ENCODE measurements at places on chromosomes 7 and 10. TPM values are rescaled to one million over a fixed set of nuclear protein-coding genes. Genes with fewer than 3 reads are reported as not detected.

DNA sequence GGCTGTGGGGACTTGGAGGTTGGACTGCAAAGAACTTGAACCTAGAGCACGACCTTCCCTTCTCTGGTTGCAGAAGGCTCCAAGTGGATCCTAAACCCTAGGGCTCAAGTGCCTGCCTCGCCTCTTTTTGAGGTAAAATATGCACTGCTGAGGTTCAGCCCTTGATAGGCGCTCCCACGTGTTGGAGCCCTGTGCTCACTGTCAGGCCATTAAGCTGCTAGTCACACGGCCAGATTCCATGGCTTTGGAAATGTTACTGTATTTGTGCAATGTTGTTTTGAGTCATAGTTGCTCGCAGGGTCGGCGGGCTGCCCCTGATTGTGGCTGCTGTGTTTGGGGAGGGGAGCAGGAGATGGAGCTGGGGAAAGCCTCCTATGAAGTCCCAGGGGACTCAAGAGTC, 39.8 kb upstream of the PCBD1 start:
- DNase-seq = peak; percentile 8
- H3K27ac ChIP-seq = no peak overlapping the region
- H3K4me3 ChIP-seq = no peak overlapping the region
- peaks cover 9% of the 10 kb centered on the region for H3K27me3 ChIP-seq
- peaks cover 25% of the 10 kb centered on the region for H3K4me1 ChIP-seq
- no peaks in the 10 kb centered on the region for H3K36me3 ChIP-seq

- H3K27ac ChIP-seq = no peak overlapping the region
- no peak overlapping the region for H3K4me3 ChIP-seq
- no peaks in the 10 kb centered on the region for H3K27me3 ChIP-seq
- no peaks in the 10 kb centered on the region for H3K4me1 ChIP-seq
Measured at GRCh38 chr7:142997456-142997989, 29.4 kb downstream of the OR9A2 start.

- H3K4me1 ChIP-seq = peaks cover 15% of the 10 kb centered on the region
- DNase-seq = no peak
- H3K27me3 ChIP-seq = no peaks in the 10 kb centered on the region
- H3K27ac ChIP-seq = no peak overlapping the region
Measured at GRCh38 chr10:194281-194680, 59.0 kb downstream of the ZMYND11 start.

- no peak overlapping the region for H3K4me3 ChIP-seq
- no peaks in the 10 kb centered on the region for H3K36me3 ChIP-seq
- H3K27ac ChIP-seq = no peak overlapping the region
- peaks cover 11% of the 10 kb centered on the region for H3K27me3 ChIP-seq
- no peak for DNase-seq
Measured at GRCh38 chr10:124026589-124026939, 66.8 kb downstream of the CHST15 start.

DNA sequence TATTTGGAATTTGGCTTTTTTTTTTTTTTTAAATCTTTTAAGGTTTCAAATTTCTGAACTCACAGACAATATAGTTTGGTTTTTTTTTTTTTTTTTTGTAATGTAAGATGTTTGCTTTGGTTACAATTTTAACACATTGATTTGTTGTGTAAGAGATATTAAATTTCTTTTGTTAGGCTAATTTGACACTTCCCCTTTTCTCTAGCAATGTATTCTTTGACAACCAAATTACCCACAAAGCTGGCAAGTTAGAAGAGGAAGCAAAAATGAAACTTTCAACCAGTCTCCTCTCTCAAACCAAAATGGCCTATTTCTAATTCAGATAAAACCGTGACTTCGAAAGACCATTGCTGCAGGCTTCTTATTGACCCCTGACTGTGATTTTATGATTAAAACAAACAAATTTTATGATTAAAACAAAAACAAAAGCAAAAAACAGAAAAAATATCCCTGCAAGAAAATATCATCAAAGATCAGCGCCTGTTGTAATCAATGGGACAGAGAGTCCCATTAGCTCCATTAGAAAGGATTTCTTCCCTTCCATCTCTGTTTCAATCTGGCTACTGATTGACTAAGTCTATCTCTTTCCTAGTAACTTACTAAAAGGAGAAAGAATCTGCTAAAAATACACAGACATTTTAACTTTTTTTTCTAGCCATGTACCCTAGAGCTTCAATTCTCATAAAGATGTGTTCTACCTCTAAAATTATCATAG, 489.2 kb downstream of the MDFIC start:
- no peak for DNase-seq
- no peaks in the 10 kb centered on the region for H3K27me3 ChIP-seq
- no peaks in the 10 kb centered on the region for H3K36me3 ChIP-seq
- no peak overlapping the region for H3K4me3 ChIP-seq

DNA sequence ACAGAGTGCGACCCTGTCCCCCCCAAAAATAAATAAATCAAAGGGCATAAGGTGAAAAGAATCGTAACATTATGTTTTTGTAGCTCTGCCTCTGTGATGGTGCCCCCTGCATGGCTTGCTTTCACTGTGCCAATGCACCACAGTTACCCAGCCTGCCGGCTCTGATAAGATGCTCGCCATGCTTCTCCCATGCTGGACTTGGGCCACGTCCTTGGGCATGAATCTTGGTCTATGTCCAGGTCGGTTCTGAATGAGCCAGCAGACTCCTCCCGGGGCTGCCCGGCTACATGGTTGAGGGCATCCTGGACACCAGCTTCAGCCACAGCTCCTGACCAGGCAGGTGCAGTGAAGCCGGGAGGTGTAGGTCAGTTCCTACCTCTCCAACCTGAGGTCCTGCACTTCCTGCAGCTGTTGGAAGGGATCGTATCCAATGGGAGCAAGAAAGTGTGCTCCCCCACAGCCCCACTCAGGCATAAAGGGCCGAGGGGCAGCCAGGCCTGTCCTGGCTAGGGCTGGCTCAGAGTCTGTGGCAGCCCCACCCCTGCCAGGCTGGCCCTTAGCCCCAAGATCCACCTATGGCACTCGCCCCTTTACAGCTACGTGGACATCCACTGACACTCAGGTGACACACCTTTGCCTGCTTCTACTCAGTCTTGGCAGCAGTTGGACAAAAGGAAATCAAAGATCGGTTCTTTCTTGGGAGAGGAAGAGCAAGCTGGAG, 34.1 kb downstream of the CHST3 start:
- no peak for DNase-seq
- H3K36me3 ChIP-seq = no peaks in the 10 kb centered on the region
- H3K27me3 ChIP-seq = no peaks in the 10 kb centered on the region
- H3K4me1 ChIP-seq = peaks cover 27% of the 10 kb centered on the region

DNA sequence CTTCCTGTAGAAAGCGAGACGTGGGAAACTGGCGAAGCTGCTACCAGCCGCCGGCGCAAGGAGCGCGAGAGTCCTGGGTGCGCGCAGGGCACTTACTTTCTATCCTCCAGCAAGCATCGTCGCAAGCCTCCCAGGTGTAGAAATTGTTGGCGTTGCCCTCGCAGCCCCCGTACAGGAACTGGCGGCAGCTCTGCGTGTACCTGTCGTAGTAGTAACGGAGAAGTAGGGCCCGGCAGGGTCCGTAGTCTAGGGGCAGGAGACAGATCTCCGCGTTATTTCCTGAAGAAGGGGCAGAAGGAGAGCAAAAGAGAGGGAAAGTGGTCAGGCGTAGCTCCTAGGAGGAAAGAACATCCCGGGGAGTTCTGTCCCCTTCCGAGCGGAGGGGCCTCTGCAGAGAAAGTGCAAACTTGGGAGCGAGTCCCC, 501 bp downstream of the TFPI2 start:
- no peaks in the 10 kb centered on the region for H3K36me3 ChIP-seq
- peaks cover 8% of the 10 kb centered on the region for H3K4me1 ChIP-seq
- peak overlapping the region; percentile 60 for H3K27ac ChIP-seq
- peak; percentile 62 for DNase-seq

DNA sequence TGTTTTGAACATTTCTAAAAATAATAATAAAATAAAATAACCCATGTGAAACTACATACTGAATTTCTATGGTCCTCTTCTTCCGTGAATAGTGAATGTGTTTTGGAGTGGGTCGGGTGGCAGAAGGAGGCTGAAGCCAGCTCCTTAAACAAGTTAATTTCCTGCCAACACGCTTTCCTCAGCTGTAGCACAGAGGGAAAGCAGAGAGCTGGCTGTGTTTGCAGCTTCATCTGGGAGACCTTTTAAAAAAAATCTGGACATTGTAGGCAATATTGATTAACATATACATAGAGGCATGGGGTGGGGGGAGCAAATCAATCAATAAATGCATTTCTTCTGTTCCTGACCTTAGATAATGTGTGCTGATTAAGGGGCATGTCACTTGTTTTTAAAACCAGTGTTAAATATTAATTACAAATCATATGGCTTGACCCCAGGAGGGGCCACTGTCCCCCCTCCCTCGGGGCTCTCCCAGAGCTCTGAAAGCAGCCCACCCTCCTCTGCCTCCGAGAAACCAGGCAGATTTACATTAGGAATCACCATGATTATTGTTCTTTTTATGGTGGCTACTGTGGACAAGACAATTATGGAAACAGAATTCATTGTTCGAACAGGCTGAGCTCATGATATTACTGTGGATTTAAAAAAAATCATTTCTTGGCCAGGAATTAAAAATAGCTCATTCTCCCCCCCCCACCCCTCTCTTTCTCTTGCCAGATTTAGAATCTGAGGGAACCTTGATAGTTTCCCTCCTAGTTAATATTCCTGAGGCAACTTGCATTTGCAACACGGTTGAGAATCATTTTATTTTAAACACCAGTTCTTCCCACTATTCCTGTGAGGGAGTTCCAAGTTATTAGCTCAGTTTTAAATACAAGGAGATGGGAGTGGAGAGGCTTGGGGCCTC, 100.5 kb upstream of the CARD11 start:
- H3K36me3 ChIP-seq = no peaks in the 10 kb centered on the region
- peaks cover 2% of the 10 kb centered on the region for H3K4me1 ChIP-seq
- DNase-seq = no peak
- no peak overlapping the region for H3K27ac ChIP-seq

GRCh38 chr10:68871105-68871711, 29.9 kb upstream of the DDX50 start:
- DNase-seq = peak; percentile 60
- peak overlapping the region; percentile 63 for H3K27ac ChIP-seq
- H3K4me1 ChIP-seq = peaks cover 13% of the 10 kb centered on the region
- no peaks in the 10 kb centered on the region for H3K27me3 ChIP-seq
- H3K36me3 ChIP-seq = no peaks in the 10 kb centered on the region

DNA sequence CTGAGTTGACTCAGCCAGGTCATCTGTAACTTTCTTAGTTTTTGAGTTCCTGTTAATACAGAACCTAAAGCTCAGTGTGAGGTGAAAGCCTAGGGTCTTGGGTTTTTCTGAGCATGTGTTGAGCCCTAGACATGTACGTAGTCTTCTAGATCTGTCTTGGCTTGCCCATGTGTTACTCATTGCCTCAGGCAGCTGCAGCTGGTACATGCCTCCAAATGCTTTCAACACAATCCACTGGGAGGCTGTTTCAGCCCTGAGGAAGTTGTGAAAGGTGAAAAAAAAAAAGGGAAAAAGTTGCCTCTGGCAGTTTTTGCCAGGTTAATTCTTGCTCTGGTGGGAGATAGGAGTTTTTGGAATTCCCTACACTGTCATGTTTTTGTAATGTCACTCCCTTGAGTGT, 134.6 kb downstream of the RNF216 start:
- peak; percentile 74 for DNase-seq
- no peak overlapping the region for H3K27ac ChIP-seq
- H3K4me3 ChIP-seq = no peak overlapping the region
- H3K27me3 ChIP-seq = no peaks in the 10 kb centered on the region

GRCh38 chr7:88485821-88486220, 179.1 kb upstream of the STEAP4 start:
- H3K36me3 ChIP-seq = no peaks in the 10 kb centered on the region
- H3K4me1 ChIP-seq = no peaks in the 10 kb centered on the region
- no peaks in the 10 kb centered on the region for H3K27me3 ChIP-seq

GRCh38 chr7:135160098-135160857, 10.2 kb downstream of the CYREN start:
- no peaks in the 10 kb centered on the region for H3K27me3 ChIP-seq
- no peak overlapping the region for H3K4me3 ChIP-seq
- DNase-seq = peak; percentile 33
- H3K27ac ChIP-seq = no peak overlapping the region
- peaks cover 2% of the 10 kb centered on the region for H3K36me3 ChIP-seq

- H3K4me3 ChIP-seq = no peak overlapping the region
- DNase-seq = no peak
- H3K4me1 ChIP-seq = no peaks in the 10 kb centered on the region
- H3K36me3 ChIP-seq = no peaks in the 10 kb centered on the region
- no peak overlapping the region for H3K27ac ChIP-seq
Measured at GRCh38 chr7:3461923-3462322, 160.9 kb downstream of the SDK1 start.

GRCh38 chr10:126935263-126935946, 30.2 kb downstream of the DOCK1 start:
- H3K4me1 ChIP-seq = peaks cover 8% of the 10 kb centered on the region
- H3K27me3 ChIP-seq = no peaks in the 10 kb centered on the region
- peak; percentile 33 for DNase-seq
- peaks cover 3% of the 10 kb centered on the region for H3K36me3 ChIP-seq

GRCh38 chr7:131149840-131150239, 177.8 kb upstream of the MKLN1 start:
- H3K27ac ChIP-seq = no peak overlapping the region
- no peak for DNase-seq

- no peaks in the 10 kb centered on the region for H3K36me3 ChIP-seq
- H3K27ac ChIP-seq = no peak overlapping the region
- no peak for DNase-seq
- no peaks in the 10 kb centered on the region for H3K27me3 ChIP-seq
- no peak overlapping the region for H3K4me3 ChIP-seq
Measured at GRCh38 chr7:83956104-83956503, 238.5 kb downstream of the SEMA3A start.

GRCh38 chr7:50330696-50331095, 26.2 kb downstream of the IKZF1 start:
- H3K4me3 ChIP-seq = no peak overlapping the region
- H3K4me1 ChIP-seq = no peaks in the 10 kb centered on the region
- peaks cover 3% of the 10 kb centered on the region for H3K27me3 ChIP-seq
- DNase-seq = no peak
- H3K27ac ChIP-seq = no peak overlapping the region

The CCDC7 gene
- 2.3 TPM for total RNA-seq

The HYAL4 gene
- total RNA-seq = not detected

The ATOH7 gene
- 0.19 TPM for total RNA-seq

The TLL2 gene
- 7.6 TPM for total RNA-seq

The DNAJC12 gene
- 2.1 TPM for total RNA-seq

The VSTM2A gene
- total RNA-seq = 0.20 TPM

The ADAM22 gene
- total RNA-seq = 1.5 TPM

The COL17A1 gene
- total RNA-seq = 2.6 TPM

The ABCB4 gene
- total RNA-seq = 0.36 TPM

The AKR1C8 gene
- not detected for total RNA-seq
